ENCODE measurements at places on chromosomes 12 and 14.

DNA sequence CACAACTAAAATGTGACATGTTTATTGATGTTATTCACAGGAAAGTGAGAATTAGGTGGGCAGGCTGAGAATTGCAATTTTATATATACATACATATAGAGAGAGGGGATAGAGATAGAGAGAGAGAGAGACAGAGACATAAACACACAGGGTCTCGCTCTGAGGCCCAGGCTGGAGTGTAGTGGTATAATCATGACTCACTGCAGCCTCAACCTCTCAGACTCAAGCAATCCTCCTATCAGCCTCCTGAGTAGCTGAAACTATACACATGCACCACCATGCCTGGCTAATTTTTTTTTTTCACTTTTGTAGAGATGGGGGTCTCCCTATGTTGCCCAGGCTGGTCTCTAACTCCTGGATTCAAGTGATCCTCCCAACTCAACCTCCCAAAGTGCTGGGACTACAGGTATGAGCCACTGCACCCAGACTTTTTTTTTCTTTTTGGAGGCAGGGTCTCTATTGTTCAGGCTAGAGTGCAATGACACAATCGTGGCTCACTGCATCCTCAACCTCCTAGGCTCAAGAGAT lies 49.1 kb downstream of the R3HDM2 start:
- no peak overlapping the region for H3K4me3 ChIP-seq
- H3K36me3 ChIP-seq, result peaks cover 12% of the 10 kb centered on the region
- no peaks in the 10 kb centered on the region for H3K27me3 ChIP-seq
- no peak overlapping the region for H3K27ac ChIP-seq

- no peak overlapping the region for H3K4me3 ChIP-seq
- H3K36me3 ChIP-seq, result no peaks in the 10 kb centered on the region
- H3K27me3 ChIP-seq, result peaks cover 2% of the 10 kb centered on the region
These were observed 195.4 kb downstream of the DUSP6 start for GRCh38 chr12:89156862-89157262.

DNA sequence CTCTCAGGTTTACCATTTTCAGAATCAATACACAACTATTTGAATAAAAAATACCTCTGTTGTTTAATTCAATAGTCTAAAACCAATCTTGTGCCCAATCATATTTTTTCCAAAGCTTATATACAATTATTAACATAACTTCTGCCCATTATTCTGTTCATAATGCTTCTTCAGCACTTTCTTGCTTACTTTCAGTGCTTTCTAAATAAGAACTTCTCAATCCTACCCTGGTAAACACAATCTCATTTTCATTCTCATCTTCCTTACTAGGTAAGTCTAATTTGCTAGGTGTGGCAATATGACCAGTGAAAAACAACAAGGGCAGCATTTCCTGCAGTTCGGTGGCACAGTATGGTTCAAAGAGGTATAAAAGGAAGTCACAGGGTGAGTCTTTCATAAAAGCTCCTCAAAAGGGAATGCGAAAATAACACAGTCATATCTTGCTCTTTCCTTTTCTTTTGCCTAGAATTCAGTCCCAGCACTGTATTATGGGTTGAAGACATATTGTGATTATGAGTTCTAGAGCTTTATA lies 103.5 kb downstream of the FOXG1 start:
- no peak overlapping the region for H3K27ac ChIP-seq
- no peak for DNase-seq
- no peaks in the 10 kb centered on the region for H3K27me3 ChIP-seq
- H3K4me1 ChIP-seq, result no peaks in the 10 kb centered on the region
- H3K4me3 ChIP-seq, result no peak overlapping the region
- no peaks in the 10 kb centered on the region for H3K36me3 ChIP-seq

DNA sequence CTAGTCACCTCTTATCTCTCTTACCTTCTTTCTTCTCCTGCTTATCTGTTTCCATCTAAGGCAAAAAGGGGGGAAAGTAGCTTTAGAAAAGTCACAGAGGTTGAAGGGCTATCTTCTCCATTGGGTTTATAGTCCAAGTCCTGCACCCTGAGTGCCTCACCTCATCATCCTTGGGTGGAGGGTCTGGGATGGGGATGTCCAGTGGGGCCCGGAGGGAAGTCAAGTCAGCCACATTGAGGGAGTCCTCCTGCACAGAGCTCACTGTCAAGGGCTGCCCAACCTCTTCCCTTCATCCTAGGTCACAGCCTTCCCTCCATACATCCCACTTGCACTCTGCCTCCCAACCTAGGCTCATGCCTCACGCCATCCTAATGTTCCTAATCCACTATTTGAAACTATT lies 1.2 kb downstream of the PSME2 start:
- H3K4me3 ChIP-seq, result peak overlapping the region; percentile 99
- peaks cover 14% of the 10 kb centered on the region for H3K36me3 ChIP-seq

GRCh38 chr14:31118892-31119291 lies 88.7 kb downstream of the HECTD1 start:
- no peaks in the 10 kb centered on the region for H3K4me1 ChIP-seq
- DNase-seq, result no peak
- H3K27me3 ChIP-seq, result no peaks in the 10 kb centered on the region
- peak overlapping the region; percentile 74 for H3K27ac ChIP-seq
- peaks cover 25% of the 10 kb centered on the region for H3K36me3 ChIP-seq

DNA sequence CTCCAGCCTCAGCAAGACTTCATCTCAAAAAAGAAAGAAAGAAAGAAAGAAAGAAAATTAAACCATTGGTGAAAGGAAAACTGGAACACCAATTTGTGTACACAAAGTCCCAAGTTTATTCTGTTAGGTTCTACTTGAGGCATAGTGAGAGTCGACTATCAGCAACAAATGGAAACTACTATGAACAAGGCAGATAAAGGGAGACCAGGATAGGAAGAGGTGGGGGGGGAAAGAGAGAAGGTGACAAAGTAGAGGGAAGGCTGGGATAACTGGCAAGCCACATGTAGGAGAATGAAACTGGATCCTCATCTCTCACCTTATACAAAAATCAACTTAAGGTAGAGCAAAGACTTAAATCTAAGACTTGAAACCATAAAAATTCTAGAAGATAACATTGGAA lies 25.6 kb downstream of the TFCP2 start:
- DNase-seq, result no peak
- H3K27ac ChIP-seq, result no peak overlapping the region
- no peak overlapping the region for H3K4me3 ChIP-seq
- H3K4me1 ChIP-seq, result peaks cover 32% of the 10 kb centered on the region

DNA sequence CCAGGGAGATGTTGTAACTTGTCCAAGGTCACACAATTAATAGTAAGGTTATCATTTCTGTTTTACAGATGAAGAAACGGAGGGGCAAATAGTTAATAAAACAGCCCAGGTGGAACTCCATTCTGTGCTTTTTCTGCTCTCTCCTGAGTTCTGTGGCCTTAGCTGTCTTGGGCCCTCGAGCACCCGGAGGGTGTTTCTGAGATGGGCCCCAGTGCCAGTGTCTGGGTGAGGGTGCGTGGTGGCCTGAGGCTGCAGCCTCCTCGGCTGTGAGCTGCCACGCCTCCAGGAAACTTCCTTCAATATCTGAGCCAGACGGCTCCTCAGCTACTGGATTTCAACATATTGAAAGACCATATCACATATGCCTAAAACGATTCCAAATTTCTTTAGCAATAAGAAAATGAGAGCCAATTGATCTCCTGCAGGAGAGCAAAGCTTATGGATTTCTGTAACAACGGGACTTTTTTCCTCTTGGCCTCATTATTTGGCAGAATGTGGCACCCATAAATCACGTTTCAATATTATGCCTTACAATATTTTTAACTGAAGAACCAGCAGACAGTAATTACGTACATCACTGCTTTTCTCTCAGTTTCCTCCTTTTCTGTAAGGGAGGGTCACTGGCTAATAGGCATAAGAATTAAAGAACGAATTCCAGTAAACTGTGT lies 74.8 kb upstream of the DICER1 start:
- H3K27me3 ChIP-seq, result no peaks in the 10 kb centered on the region
- no peak overlapping the region for H3K4me3 ChIP-seq
- H3K27ac ChIP-seq, result no peak overlapping the region
- H3K4me1 ChIP-seq, result peaks cover 24% of the 10 kb centered on the region
- no peak for DNase-seq

GRCh38 chr14:91482263-91483013 lies 27.7 kb downstream of the PPP4R3A start:
- H3K27ac ChIP-seq, result peak overlapping the region; percentile 63
- peaks cover 45% of the 10 kb centered on the region for H3K36me3 ChIP-seq
- H3K4me1 ChIP-seq, result peaks cover 37% of the 10 kb centered on the region
- H3K27me3 ChIP-seq, result no peaks in the 10 kb centered on the region

- peaks cover 4% of the 10 kb centered on the region for H3K36me3 ChIP-seq
- no peak overlapping the region for H3K4me3 ChIP-seq
- peaks cover 3% of the 10 kb centered on the region for H3K4me1 ChIP-seq
- no peaks in the 10 kb centered on the region for H3K27me3 ChIP-seq
- DNase-seq, result no peak
- H3K27ac ChIP-seq, result no peak overlapping the region
These were observed 114.8 kb upstream of the FGD4 start for GRCh38 chr12:32284561-32284960.

DNA sequence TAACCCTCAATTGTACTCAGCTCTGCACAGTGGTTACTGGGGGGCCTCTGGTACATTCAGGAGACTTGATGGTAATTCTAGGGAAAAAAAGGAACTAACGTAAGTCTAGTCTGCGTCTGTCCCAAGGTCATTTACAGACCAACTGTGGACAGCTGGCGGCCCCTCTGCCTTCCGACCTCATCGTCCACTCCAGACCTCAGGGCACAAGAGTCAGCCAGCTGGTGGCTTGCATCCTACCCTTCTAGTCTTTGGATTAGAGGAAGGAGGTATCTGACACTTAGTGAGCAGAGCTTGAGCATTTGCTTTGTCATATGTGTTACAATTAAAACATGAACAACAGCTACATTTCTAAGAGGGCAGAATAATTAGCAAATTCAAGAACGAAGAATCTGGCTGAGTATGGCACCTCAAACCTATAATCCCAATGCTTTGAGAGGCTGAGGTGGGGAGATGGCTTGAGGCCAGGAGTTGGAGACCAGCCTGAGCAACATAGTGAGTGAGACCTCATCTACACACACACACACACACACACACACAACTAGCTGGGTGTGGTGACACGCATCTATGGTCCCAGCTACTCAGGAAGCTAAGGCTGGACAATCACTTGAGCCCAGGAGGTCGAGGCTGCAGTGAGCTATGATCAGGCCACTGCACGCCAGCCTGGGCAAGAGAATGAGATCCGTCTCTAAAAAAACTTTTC lies 36.5 kb downstream of the SSH1 start:
- H3K27ac ChIP-seq, result no peak overlapping the region
- peaks cover 14% of the 10 kb centered on the region for H3K36me3 ChIP-seq
- no peaks in the 10 kb centered on the region for H3K27me3 ChIP-seq
- H3K4me3 ChIP-seq, result no peak overlapping the region
- H3K4me1 ChIP-seq, result peaks cover 25% of the 10 kb centered on the region
- DNase-seq, result no peak

DNA sequence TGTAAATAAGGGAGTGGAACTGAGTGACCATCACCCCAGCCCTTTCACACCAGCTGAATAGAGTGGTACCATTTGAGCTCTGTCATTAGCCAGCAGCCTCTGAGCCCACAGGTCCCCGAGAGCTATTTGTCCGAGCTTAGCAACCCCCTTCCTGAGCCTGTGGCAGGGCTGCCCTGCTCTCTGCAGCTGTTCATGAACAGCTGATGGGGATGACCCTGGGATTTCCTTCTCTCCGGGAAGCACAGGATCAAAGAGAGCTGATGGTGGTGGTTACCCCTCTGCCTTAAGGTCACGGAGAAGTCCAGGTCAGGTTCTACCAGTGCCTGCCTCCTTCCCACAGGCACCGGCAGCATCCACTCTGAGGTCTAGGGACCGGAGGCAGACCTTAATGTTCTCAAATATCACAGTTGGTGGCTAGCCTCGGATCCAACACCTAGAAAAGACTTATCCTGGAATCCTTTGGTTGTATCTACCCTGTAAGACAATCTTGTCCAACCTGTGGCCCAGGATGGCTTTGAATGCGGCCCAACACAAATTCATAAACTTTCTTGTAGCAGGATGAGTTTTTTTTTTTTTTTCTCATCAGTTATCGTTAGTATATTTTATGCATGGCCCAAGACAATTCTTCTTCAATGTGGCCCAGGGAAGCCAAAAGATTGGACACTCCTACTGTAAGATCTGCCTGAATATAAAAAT lies 81.1 kb downstream of the ESRRB start:
- DNase-seq, result no peak
- no peak overlapping the region for H3K4me3 ChIP-seq
- H3K27ac ChIP-seq, result no peak overlapping the region

DNA sequence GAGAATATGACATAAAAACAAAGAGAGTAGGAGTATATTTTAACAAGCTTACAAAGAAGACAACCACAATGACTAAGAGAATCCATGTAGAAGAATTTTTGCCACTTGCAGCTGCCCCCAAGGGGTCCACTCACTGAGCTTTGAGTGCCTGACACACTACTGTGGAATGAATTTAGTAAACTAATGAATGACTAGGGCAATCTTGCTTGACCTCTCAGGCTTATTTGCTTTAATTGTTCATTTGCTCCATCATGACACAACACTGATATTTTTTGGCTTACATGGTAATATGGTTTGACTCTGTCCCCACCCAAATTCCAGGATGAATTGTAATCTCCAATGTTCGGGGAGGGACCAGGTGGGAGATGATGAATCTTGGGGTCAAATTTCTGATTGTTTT lies 249.1 kb upstream of the FAR2 start:
- H3K4me3 ChIP-seq, result no peak overlapping the region

DNA sequence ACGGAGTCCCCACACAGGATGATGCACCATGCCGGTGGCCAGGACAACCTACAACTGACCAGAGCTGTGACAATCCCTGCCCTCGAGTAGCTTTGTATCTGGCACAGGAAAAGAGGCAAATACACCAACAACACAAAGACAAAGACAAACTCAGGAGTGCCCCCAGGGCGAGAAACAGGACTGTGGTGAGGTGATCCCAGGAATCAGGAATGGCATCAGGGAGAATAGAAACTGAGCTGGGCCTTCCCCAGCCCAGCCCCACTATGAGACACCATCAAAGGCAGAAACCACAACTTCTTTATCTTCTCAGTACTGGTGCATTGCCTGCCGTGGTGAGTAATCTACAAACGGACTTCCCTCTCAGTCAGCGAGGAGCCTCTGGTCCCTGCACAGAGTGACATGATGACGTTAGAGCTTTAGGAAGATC lies 157.7 kb downstream of the TTC7B start:
- H3K4me3 ChIP-seq, result no peak overlapping the region
- peaks cover 5% of the 10 kb centered on the region for H3K27me3 ChIP-seq
- peaks cover 3% of the 10 kb centered on the region for H3K4me1 ChIP-seq
- H3K36me3 ChIP-seq, result no peaks in the 10 kb centered on the region

DNA sequence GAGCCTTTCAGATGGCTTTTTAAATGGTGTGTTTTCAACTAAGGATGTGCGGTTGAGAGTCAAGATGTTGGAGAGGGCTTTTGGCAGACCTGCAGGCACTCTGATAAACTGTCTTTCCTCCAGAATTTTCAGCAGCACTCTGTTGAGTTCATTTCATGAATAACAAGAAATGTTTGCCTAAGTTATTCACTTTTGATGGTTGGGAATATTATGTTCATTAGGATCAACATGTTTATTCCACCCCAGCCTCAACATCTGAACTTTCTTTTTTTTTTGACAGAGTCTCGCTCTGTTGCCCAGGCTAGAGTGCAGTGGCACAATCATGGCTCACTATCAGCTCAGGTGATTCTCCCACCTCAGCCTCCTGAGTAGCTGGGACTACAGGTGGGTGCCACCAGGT lies 68.4 kb downstream of the C12orf75 start:
- no peak for DNase-seq
- H3K4me1 ChIP-seq, result no peaks in the 10 kb centered on the region
- no peak overlapping the region for H3K4me3 ChIP-seq
- H3K27ac ChIP-seq, result no peak overlapping the region

Data from memory B cell (primary cell).